Stimulated activated CD8-positive, alpha-beta memory T cell treated with anti-CD3 and anti-CD28 coated beads, Interleukin-15, amount 100 ng/mL, for 4 hours (primary cell): ENCODE measurements at places on chromosomes 7 and 10.

- DNase-seq = no peak
These were observed 22.3 kb downstream of the MACROH2A2 start for GRCh38 chr10:70074971-70075370.

DNA sequence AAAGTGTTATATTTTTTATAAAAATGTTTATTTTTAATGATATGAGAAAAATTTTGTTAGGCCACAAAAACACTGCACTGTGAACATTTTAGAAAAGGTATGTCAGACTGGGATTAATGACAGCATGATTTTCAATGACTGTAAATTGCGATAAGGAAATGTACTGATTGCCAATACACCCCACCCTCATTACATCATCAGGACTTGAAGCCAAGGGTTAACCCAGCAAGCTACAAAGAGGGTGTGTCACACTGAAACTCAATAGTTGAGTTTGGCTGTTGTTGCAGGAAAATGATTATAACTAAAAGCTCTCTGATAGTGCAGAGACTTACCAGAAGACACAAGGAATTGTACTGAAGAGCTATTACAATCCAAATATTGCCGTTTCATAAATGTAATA lies 64.8 kb upstream of the CAPZA2 start:
- no peak for DNase-seq

- no peak for DNase-seq
These were observed 125.5 kb downstream of the CLEC2L start for GRCh38 chr7:139648941-139649425.

DNA sequence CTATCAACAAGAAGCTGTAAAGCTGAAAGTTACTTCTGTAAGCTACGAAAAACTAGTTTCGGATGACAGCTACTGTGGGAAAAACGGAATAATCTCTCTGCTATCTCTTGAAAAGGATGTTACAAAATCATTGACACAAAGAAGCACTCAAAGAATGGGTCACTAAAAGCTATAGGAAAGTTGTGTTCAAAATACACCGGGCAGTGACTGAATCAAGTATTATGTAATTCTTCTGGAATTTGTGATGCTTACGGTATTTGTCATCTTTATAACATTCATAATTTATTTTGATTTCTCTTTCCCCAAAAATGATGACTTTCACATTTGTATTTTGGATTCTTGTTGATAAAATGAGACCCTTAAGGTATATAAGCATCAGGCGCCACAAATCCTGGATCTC lies 112.1 kb upstream of the KLF6 start:
- DNase-seq = no peak

DNA sequence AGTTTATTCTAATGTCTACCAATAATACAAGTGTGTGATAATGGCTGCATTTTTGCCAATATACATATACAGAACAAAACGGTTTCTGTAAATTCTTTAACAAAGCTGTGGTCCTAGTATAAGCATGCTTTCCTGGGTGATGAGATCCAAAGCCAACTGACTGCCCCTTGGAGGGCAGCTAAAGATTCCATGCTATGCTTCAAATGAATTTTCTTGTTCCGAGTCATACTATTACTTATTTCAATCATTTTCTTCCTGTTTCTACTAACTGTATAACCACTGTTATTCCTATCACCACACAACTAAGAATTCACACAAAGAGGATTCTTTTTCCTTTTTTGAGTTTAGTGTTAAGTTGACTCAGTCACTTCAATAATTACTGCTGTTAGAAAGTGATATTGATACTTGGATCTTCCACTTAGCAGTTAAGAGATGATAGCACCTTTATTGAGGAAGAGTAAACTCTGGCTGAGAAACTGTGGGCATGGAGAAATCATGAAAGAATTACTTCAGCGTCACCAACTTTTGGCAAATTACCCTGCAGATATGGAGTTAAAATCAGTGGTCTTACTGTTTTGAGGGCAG lies 197.5 kb downstream of the ARL4A start:
- DNase-seq = no peak

DNA sequence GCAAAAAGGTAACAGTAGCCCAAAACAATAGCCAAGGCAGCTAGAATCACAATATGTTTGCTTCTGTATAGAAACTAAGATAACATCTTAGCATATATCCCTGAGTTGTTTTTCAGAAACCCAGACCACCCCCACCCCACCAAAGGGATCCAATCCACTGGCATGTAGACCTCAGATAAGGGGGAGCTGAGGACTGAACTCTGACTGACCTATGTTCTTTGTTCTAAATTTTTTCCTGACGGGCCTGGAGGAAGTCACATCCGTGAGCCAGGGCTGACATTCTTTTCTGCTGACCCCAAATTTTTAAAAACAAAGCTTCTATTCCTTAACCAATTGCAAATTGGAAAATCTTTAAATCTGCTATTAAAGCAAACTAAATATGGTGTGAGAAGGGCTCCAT lies 493.9 kb upstream of the IGFBP3 start:
- DNase-seq = no peak

GRCh38 chr7:158450476-158451124 lies 137.0 kb downstream of the PTPRN2 start:
- DNase-seq = no peak

DNA sequence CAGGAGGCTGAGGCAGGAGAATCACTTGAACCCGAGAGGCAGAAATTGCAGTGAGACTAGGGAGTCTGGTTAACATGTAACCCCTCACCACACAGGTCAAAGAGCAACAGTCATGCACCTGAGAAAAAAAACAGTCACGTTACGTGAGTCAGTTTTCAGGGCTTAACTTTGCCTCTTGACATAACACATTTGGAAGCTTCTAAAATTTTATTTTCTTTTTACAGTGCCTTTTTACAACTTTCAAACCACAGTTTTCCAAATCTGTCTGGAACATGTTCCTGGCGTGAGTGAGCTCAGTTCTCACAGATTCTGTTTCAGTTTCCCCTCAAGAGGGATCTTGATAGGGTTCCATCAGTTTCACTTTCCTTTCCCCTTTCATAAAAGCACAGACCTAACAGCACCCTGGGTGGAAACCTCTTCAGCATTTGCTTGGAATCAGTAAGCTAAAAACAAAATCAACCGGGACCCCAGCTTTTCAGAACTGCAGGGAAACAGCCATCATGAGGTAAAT lies 4.4 kb downstream of the IFIT3 start:
- DNase-seq = no peak

DNA sequence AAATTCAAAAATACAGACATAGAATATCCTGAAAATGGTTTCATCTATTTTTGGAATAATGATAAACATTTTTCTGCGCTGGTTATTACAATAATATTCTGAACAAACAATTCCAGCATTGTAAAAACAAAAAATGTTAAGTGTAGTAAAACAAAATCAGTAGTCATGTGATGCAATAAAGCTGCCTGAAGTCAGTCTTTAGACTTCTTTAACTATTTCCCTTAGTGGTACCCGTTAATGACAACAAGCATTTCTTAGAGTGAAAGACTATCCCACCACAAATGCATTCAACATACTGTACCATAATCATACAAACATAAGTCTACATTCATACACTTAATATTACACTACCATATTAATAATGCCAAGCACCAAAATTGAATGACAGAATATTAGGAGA lies 1.6 kb downstream of the SKAP2 start:
- no peak for DNase-seq

DNA sequence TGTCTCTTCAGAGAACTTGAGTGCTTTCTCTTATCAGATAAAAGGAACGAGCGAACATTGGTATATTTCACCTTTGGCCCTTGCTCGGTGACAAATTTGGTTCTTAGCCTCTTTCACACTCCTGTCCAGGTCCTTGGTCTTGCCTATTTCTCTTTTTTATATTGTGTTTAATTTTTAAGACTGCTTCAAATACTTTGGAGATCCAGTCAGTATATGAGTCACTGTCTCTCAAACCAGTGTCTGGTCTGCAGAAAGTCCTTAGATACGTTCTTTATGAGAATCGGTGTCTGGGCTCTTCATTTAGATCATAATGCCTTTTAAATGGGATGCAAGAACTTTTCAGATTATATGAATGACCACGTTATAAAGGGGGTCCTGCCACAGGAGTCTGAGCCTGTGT lies 55.0 kb downstream of the PIK3AP1 start:
- DNase-seq = no peak

DNA sequence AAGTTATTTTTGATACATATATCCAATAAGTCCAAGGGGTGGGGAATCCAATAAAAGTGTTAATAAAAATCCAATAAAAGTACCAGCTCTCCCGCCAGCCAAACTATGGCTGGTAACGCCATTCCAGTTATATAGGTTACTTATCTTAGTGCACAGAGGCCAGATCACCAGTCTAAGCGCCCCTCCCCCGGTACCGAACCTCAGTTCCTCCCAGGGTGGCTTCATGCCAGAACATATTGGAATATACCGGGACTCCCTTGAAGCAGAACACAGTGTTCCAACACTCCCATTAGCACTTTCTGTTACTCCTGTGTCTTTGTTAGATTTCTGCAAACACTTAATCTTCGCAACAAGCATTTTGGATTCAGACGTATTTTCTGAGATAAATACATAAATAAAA lies 7.5 kb downstream of the FBH1 start:
- no peak for DNase-seq

GRCh38 chr7:92343714-92344113 lies 97.9 kb downstream of the ANKIB1 start:
- DNase-seq = no peak

- DNase-seq = no peak
These were observed 91.9 kb upstream of the NPY start for GRCh38 chr7:24192053-24192452.

GRCh38 chr7:70719125-70719524 lies 412.8 kb upstream of the GALNT17 start:
- no peak for DNase-seq

DNA sequence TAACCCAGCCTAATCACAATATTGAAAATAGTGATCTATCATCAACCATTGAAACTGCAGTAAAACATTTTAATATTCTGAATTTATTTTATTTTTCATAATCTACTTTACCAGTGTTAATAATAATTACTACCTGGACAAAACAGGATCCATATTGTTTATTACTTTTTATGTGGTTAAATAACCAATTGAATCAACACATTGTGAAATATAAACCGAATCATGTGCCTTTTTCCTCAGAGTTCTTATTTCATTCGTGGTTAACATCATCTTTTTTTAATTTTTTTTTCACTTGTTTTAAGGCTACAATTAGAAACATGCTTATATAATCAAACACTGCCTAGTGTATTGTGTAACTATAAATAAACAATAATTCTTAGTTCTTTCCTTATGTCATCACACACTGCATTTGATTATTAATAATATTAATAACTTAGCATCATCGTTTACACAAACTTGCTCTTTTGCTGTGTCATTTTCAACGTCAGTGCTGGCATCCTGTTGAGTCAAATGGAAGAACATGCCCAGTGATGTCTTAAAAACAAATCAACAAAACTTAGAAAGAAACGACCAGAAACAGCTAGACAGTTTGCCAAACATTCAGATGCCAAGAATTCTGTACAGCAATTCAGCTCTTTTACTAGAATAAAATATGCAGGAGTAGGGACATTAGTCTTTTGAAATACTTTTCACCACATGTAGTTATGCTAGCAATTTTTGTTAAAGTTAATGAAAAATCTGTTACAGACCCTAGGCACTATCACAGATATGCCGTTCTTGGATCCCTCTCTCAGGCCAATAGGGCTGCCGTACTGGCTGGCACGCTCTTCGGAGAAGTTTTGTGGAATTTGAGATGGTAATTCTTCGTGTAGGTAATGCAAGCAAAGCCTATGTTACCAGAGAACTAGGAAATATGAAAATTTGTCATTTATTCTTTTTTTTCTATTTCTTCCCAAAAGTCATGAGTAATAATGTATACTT lies 330.4 kb upstream of the SEMA3A start:
- DNase-seq = no peak

- DNase-seq = no peak
These were observed 12.3 kb upstream of the ELN start for GRCh38 chr7:74015670-74016069.

- no peak for DNase-seq
These were observed 3.0 kb downstream of the BRI3 start for GRCh38 chr7:98284335-98285036.

DNA sequence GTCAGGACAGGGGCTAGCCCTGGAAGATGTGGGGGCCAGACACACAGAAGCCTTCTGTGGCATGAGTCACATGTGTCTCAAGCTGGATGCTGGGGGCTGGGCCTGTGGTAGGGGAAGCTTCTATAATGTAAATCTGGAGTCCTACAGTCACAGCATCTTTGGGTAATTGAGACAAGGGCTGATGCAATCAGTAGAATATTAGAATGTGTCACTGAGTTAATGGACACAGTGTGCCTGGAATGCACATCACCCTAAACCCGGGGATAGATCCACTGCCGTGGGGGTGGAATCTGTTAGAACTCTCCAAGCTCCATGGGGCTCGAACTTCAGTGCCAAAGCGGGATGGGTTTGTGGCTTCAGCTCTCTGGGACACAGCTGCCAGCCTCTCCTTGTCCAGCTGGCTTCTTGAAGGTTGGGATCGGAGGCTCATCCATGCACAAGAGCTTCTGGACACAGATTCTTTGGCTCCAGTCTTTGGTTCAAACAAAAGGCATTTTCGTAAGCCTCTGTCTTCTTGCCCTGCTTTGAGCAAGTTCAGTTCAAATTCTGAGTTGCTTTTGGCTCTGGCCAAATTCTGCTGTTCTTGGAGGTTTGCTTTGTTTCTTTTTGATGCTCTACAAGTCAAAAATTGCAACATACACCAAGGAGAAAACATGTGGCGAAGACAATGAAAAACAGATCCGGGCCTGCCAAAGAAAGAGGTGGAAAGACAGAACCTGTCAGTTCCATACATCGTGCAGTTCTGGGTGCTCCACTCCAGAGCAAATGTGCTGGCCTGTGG lies 194.8 kb upstream of the ZNF32 start:
- DNase-seq = no peak

GRCh38 chr10:2214092-2214491 lies 476.8 kb upstream of the ADARB2 start:
- no peak for DNase-seq

- DNase-seq = no peak
These were observed 126.4 kb upstream of the SDK1 start for GRCh38 chr7:3174515-3175284.

- no peak for DNase-seq
These were observed 60.6 kb upstream of the LAMB1 start for GRCh38 chr7:108063520-108063933.

DNA sequence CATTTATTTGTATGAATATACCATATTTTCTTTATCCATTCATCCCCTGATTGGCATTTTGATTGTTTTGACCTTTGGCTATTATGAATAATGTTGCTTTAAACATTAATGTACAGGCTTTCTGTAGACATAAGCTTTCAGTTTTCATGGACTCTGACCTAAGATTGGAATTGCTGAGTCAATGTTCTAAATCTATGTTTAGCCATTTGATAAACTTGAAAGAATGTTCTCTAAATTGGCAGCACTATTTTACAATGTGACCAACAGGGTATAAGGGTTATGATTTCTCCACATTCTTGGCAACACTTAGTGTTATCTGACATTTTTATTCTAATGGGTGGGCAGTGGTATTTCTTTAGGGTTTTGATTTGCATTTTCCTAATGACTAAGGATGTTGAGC lies 229.7 kb upstream of the ETV1 start:
- DNase-seq = no peak

- no peak for DNase-seq
These were observed 16.4 kb downstream of the IRF5 start for GRCh38 chr7:128954150-128954549.
